ENCODE measurements at places on chromosomes 5 and 9.

DNA sequence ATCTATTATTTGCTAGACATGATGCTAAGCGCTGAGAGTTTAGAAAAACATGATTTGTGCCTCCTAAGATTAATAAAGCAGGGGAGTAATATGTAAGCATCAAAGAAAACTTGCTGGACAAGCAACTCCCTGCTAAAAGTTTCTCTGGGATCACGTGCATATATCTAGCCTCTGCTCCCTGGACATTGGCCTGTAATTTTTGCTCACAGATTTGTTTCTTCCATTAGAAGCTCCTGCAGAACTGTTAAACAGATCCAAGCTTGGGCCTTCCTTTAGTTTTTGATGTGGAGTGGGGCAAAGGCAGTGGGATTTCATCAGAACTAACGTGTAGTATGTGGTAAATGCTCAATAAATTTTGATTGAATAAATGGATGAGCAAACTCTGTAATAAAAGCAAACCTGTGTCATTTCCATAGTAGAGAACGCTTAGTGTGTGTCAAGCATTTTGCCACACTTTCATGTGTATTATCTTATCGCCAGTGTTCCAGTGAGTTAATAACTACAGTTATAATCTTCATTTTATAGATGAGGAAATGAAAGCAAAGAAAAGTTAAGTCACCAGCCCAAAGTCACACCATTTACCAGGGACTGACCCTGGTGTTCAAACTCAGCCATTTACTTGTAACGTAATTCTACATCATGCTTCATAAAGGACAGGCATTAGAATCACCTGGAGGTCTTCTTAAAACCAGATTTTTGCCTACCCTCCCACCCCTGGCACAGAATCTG is 100.3 kb downstream of the PCSK5 start:
- DNase-seq = no peak

- DNase-seq = no peak
Observed at GRCh38 chr9:20662156-20662555, 21.9 kb upstream of the FOCAD start.

DNA sequence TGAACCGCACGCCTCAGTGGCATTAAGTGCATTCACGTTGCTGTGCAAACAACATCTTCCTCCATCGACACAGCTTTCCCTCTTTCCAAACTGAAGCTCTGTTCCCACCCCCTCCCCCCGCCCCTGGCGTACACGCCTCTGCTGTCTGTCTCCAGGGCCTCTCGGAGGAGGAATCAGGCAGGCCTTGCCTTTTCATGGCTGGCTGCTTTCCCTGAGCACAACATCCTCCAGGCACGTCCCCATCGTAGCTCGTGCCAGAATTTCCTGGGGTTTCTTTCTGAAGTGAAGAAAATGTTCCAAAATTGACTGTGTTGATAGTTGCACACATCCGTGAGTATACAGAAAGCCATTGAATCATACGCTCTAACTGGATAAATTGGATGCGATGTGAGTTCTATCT is 22.3 kb upstream of the TMEM250 start:
- no peak for DNase-seq

DNA sequence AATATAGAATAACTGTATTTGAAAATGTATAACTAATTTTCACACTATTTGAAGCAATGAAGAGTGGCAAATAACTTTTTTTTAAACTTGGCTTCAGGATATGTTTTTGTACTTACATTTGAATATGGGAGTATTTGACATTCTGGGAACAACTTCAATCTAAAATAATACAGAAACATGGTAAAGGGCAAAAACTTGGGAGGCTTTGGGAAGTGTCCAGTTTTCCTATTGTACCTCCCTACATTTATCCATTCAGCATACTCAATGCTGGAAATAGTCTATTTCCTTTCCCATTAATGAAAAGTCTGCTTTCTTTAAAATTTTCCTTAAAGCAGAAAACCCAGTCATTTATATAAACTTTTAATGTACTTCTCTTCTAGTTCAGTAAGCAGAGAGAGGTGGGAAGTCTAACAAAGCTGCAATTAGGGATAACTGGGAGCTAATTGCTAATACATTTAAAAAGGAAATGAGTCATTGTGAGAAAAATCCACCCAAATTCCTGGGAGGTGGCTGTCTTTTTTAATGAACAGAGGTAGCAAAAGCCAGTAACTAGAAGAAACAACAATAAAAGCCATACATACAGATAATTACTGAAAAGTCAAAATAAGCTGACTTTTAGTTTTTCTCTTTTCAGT is 128.8 kb downstream of the FBN2 start:
- no peak for DNase-seq

DNA sequence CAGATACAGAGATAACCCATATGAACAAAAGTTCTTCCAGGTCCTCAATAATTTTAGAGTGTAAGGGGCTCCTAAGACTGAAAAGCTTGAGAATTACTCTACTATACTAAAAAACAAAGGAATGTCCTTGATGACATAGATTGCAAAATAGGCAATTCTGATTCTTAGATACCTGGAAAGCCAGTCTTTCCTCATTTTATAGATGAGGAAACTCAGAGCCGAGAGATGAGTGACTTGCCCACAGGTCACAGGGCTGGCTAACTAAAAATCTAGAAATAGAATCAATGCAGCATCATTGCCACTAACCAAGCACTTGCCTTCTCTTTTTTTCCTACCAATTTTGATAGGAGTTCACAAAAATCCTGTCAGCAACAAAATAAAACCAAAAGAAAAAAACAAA is 101.2 kb downstream of the EPB41L4A start:
- no peak for DNase-seq

GRCh38 chr9:105243015-105243686 is 1.3 kb upstream of the SLC44A1 start:
- DNase-seq = no peak

- DNase-seq = no peak
Observed at GRCh38 chr9:120481846-120482245, 98.1 kb downstream of the CDK5RAP2 start.

- DNase-seq = no peak
Observed at GRCh38 chr9:126157826-126158587, 168.6 kb upstream of the MVB12B start.

DNA sequence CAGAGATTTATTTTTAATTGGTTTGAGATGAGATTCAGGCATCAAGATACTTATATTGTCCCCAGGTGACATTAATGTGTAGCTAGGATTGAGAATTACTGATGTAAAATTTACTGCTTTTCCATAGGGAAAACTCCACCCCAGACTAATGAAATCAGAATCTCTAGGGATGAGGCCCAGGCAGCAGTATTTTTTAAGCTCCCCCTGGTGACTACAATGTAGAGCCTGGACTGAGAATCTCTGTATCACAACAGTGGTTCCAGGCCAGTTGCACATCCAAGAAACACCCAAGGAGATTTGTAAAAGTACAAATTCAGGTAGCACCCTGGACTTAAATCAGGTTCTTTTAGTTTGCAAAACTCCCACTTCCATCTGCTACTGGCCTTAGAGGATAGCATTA is 185.7 kb downstream of the MARCHF11 start:
- DNase-seq = no peak

DNA sequence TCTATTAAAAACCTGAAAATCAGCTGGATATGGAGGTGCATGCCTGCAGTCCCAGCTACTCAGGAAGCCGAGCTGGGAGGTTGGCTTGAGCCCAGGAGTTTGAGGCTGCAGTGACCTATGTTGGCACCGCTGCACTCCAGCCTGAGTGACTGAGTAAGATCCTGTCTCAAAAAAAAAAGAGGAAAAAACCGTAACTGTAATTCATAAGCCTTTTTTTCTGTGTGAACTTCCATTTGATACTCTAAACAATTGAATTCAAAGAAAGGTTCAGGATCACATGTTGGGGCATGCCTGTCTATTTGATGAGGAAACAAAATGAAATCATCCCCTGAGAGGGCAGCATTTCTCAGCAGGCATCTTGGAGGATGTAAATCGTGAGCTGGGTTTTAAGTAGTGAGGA is 38.8 kb downstream of the ITGA2 start:
- DNase-seq = no peak

DNA sequence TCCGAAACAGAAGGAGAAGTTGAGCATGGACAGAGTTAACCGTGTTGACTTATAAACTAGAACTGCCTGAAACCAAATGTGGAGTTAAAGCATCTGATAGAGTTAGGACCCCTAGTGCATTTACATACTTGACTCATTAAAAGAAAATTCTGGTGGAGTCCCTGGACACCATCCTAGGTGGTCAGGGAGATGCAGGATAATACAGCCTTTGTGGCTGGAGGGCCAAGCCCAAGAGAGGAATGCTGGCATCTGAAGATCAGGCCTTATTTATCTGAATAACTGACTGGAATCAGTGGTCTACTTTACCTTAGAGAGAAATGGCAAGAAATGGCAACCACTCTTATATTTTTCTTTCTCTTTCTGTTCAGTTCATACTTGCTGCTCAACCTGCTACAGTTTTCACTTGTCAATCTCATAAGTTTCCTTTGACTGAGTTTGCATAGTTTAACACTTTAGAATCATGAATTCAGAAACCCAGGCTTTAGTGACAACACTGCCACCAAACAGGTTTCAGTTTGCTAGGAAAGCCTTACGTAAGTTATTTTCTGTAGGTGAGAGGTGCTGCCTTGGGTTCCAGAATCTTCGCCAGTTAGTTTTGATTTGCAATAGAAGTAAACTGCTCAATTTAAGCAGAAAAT is 10.2 kb downstream of the CMYA5 start:
- DNase-seq = no peak

GRCh38 chr9:111120526-111120925 is 82.3 kb upstream of the LPAR1 start:
- no peak for DNase-seq

DNA sequence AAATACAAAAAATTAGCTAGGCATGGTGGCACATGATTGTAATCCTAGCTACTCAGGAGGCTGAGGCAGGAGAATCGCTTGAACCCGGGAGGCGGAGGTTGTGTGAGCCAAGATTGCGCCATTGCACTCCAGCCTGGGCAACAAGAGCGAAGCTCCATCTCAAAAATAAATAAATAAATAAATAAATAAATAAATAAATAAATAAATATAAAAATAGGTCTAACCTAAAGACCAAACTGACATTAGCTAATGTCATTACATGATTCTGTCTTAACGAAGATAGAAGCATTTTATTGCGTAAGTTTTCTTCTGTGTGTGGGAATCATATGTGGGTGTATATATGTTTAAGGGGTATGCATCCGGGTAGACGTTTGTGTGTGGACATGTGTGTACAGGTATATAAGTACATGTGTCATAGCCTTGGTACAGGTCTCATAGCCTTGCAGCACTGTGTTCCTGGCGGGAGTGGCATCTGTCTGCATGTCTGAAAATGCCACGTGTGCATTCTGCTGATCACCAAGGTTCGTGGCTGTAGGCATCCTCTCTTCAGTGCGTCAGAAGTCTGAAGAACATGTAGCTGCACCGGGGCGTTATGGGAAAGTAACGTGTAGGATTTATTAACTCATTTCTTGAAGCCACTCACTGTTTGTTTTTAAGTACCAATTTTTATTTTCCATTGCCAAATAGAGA is 298.1 kb downstream of the NR3C1 start:
- DNase-seq = no peak

DNA sequence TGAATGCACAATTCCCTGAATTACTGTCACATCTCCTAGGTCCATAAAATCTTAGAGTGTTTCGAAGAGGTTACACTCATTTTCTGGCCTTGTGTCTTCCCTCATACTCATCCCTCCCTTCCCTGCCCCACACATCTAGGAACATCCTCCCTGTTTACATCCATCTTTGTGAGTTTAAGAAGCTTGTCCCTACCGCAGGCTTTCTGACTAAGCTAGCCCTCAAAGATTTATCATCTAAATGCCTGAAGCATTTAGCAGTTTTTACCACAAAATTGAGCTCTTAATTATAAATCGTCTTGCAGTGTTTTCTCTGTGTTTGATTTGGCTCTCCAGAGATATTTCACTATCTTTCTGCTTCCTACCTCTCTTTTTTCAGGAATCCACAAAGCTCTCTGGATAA is 374.8 kb downstream of the KIAA0825 start:
- no peak for DNase-seq

GRCh38 chr9:108939975-108940374 is 5.8 kb downstream of the ABITRAM start:
- no peak for DNase-seq

DNA sequence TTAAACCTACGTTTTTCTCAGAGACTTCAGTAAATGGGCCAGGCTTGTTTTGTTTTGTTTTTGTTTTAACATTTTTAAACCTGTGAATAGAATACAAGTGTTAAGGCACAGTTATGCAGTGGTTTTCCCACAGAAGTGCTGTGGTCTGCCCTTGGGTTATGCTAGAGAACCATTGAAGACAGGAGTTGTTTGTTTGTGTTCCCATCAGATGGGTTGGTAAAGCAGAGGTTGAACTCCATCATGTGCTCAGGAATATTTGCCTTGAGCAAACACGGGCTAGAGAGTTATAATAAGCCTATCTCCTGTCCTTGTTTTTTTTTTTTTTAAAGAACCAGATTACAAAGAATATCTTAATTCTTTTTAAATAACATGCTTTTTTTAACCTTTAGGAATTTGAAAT is 28.5 kb downstream of the RHOBTB3 start:
- no peak for DNase-seq

DNA sequence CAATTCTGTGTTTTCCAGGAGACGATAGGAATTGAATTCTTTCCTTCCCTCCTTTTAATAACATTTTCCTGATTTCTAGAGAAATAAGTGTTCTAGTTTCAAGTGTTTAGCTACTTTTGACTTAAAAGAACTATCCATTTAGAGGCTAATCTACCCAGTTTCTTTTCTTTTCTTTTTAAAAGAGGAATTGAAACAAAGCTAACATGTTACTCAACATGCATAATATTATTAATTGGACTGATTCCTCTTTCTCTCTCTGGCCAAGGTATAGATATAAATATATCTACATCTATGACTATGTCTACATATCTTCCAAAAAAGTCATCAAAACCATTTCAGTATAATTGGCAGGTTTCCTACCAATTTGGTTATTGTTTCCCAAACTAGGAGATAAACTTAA is 309.8 kb downstream of the TRPM3 start:
- no peak for DNase-seq

- DNase-seq = no peak
Observed at GRCh38 chr9:68746525-68746924, 41.5 kb downstream of the PIP5K1B start.

GRCh38 chr5:109704282-109704952 is 14.7 kb downstream of the MAN2A1 start:
- DNase-seq = no peak

GRCh38 chr5:123868881-123869280 is 356.9 kb downstream of the CSNK1G3 start:
- no peak for DNase-seq

- no peak for DNase-seq
Observed at GRCh38 chr9:14343261-14344031, 29.5 kb upstream of the NFIB start.

DNA sequence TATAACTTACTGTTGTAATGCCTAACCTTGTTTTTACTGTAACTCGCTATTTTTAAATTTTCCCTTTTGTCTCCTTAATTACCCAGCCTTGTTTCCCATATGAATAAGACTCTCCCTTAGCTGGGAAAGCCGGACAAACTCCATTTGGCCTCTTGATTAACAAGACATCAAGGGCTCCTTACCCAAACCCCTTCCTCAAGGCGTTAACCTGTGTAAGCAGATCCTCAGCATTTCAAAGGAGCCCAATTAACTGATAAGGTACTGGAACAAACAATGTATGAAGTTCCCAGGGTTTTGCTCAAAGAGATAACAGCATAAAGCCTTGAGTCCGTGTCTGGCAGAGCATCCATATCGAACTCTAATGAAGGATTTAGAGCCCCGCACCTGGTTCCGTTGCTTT is 66.0 kb upstream of the SIMC1 start:
- no peak for DNase-seq

- no peak for DNase-seq
Observed at GRCh38 chr5:179439181-179439985, 94.1 kb upstream of the ADAMTS2 start.

GRCh38 chr5:7980881-7981280 is 111.9 kb downstream of the MTRR start:
- no peak for DNase-seq

- no peak for DNase-seq
Observed at GRCh38 chr5:122941737-122942136, 94.8 kb downstream of the PPIC start.

Measured in breast epithelium (tissue), 4 donors.